Glomerular endothelial cell (primary cell): ENCODE measurements at places on chromosomes 1 and 21. TPM values are rescaled to one million over a fixed set of nuclear protein-coding genes. Genes with fewer than 3 reads are reported as not detected.

DNA sequence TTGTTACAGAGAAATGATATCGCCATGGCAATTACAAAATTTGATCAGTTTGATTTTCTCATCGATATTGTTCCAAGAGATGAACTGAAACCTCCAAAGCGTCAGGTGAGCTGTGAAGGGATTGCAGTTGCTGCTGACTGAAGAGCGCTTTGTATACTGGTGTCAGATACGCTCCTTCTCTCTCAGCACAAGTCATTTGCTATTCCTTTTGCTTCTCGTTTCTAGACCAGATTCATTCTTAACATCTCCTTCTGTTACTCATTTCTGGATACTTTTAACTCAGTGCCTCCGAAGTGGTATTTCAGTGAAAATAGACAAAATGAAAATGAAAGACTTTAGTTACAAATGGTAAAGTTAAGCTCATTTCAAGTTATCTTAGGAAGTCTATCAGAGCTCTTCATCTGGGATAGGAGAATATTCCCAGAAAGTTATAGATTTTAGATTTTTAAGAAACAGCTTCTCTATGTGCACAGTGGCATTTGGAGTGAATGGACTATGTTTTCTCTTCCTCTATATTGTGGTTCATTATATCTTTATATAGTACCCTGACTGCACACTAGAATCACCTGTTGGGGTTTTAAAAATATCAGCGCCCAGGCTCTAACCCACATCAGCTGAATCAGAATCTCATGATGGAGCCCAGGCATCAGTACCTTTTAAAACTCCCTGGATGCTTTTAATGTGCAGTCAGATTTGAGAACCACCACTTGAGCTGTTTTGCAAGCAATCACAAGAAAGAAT is 30.3 kb upstream of the KCNQ4 start:
- no peak for DNase-seq

C1orf226 gene
- 1.6 and 4.2 TPM in 2 replicates for total RNA-seq

KRTAP19-8 gene
- not detected in 2 replicates for total RNA-seq

GRCh38 chr1:226403201-226404034 is 4.5 kb downstream of the PARP1 start:
- no peak for DNase-seq

GRCh38 chr1:119358636-119359035 is 9.9 kb upstream of the HAO2 start:
- no peak for DNase-seq

GRCh38 chr1:48536477-48536876 is 64.5 kb upstream of the SPATA6 start:
- DNase-seq: no peak

OR2T11 gene
- total RNA-seq: not detected in 2 replicates

GRCh38 chr21:16169102-16169511 is 439.3 kb downstream of the USP25 start:
- no peak for DNase-seq

- DNase-seq: no peak
Measured at GRCh38 chr1:91450260-91450659, 45.6 kb upstream of the HFM1 start.

GRCh38 chr1:90994461-90994860 is 27.4 kb downstream of the ZNF644 start:
- DNase-seq: no peak

DNA sequence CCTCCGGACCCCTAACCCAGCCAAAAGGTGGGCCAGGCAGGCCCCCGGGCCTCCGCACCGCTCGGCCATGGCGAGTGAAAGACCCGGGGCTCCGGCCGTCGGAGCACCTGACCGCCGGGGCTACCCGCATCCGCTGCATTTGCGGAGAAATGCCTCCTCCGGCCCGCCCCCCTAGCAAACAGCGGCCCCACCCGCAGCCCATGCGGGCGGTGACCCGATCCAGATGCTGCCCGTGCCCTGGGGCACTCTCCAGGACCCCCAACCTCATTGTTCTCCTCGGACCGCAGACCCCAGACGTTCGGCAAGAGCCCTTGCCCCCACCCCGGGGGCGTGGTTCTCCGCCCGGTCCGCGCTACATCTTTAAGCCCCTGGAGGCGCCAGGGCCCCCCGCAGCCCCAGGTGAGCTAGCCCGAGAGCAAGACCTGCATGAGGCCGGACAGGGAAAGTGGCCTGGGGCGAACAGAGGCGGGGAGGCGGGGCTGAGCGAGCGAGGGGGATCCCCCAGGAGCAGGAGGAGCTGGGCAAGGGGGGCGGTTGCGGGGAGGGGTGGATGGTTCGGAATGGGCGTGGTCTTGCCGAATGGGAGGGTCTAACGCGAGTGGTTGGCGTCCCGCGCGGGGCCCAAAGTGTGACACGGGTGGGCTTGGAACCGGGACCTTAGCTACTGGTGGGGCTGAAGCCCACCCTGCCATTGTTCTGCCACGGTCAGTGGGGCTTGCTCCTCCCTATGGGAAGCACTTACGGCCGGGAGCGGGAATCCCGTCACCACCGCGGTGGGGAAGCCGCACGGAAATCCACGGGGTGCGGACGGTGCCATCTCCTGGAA is 6.3 kb upstream of the CRYBG2 start:
- DNase-seq: no peak

- DNase-seq: no peak
Measured at GRCh38 chr1:54884135-54884586, 2.8 kb downstream of the DHCR24 start.

- no peak for DNase-seq
Measured at GRCh38 chr1:205680073-205680851, at the start of gene SLC45A3. SLC45A3 (minus strand) TSS chr1:205680509; CDS start chr1:205664656, 15,853 bp downstream.

SPRR2G gene
- total RNA-seq: not detected in 2 replicates

- no peak for DNase-seq
Measured at GRCh38 chr21:28193189-28193588, 799.5 kb downstream of the LTN1 start.

DNA sequence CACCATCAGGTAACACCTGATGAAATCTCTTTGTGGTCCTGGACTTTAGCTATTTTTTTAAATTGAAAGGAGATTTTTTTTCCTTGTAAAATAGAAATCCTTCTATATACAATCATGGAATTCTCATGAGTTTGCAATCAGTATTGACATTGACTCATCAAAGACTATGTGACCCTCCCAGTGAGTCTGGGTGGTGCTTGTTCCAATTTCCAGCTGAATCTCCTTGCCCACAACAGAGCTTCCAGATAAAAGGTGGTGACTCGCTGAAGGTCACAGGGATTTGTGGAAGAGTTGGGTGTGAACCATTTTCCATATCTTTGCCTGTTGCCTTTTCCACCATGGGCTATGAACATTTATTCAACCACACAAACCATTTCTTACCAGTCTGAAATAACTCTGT is 486.6 kb downstream of the AJAP1 start:
- no peak for DNase-seq

GRCh38 chr1:38455829-38456530 is 403.6 kb downstream of the RRAGC start:
- DNase-seq: no peak

DNA sequence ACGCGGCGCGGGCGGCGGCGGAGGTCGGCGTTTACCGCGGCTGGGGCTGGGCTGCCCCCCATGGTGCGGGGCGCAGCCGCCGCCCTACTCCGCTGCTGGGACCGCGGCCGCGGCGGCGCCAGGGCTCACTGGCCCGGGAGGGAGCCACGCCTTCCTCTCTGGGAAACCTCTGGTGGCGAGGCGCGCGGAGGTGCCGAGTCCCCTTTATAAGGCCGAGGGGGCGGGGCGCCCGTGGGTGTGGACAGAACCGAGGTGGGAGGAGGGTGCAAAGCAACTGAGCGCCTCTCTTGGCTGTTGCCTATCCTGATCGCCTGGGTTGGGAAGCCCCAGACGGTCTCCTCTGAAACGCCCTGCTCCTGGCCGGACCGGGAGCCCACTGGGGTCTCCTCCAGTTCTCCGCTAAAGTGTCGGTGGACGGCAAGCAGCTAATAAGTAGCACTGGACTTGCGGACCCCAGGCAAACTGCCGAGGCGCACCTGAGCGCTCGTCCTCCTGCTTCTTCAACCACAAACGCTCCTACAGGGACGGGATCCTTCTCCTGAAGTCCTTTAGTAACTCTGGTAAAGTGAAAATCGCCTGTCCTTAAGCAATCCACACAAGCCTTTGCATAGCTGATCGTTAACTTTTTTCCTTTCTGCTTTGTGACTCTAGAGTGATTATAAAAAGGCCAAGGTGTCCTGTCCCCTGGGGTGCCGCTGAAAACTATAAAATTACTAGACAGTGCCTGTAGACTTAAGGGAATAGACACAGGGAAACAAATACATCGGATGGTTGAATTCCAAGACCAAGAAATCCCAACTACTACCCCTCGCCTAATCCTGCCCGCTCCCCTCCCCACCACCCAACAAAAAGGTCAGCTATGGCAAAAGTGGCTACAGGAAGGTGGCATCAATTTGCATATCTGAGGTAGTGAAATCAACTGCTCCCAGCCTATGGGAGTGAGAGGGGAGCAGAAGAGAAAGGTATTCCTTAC is at the start of gene PTGER3:
PTGER3 (minus strand) TSS at position 182 of the 973 bp plus-strand sequence. CDS start 239 bp downstream, outside the sequence.
- DNase-seq: no peak

SYNC gene
- total RNA-seq: 17.6 and 23.9 TPM in 2 replicates

MIB2 gene
- 56.8 and 81.2 TPM in 2 replicates for total RNA-seq

RAB3GAP2 gene
- 21.4 and 28.9 TPM in 2 replicates for total RNA-seq

S100A1 gene
- total RNA-seq: not detected in 2 replicates

DNA sequence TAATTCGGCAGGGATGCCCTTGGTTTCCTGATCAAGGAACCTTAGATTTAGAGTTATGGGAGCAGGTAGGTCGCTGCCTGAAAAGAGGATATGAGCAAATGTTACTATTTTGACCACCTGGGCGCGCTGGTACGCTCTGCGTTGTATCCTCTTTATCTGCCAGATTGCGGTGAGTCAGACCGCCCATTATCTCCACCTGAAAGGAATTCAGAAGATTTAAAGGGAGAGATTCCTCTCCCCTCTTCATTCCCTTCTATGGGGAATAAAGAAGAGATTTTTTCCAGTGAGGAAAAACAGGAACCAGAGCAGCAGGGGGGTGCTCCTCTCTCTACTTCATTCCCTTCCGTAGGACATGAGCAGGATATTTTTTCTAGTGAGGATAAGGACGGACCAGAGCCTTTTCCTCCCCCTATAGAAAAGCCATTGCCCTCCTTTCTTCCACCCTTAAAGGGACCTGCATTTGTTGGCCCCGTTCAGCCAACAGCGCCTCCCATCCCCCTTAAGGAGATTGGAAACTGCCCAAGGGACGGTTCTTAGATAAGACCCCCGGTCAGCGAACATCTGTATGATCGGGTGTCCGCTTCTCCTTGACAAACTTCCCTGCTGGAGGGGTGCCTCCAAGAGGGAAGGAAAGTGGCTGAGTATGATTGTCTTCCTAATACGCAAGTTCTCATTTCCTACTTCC is 34.1 kb downstream of the CLCA1 start:
- DNase-seq: no peak

RAD54L gene
- 1.3 and 4.7 TPM in 2 replicates for total RNA-seq

DCST2 gene
- 0.12 TPM in 1 of 2 replicates, not detected in the other for total RNA-seq

ARHGEF10L gene
- total RNA-seq: 16.6 and 20.4 TPM in 2 replicates

DNA sequence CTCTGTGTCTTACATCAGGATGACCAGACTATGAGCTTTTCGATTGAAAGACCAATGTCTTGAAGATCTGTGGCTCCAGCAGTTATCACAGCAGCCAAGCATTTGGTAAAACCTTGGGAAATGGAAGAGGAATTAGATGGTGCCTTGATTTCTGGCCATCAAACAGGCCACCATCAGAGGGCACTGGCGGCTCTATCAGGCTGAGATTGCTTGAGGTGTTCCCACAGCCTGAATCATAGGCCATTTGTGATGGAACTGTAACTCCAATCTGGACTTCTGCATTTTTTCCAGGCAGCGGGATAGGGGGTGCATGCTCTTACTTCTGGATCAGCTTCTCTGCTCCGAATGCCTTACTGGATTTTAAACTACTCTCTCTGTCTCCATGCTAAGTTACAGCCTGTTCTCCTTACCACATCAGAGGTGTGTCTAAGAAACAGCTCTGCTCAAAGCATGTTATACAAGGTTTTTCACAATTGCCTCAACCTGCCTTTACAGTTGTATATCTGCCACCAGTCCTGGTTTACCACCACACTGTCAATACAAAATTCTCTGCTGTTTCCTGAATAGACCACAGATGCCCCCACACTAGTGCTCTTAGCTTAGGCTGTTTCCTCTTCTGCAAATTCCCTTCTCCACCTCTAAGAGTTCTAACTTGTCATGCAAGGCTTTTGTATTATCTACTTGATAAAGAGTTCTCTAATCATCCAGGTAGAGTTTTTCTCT is 180.9 kb downstream of the PTGER3 start:
- no peak for DNase-seq

DNA sequence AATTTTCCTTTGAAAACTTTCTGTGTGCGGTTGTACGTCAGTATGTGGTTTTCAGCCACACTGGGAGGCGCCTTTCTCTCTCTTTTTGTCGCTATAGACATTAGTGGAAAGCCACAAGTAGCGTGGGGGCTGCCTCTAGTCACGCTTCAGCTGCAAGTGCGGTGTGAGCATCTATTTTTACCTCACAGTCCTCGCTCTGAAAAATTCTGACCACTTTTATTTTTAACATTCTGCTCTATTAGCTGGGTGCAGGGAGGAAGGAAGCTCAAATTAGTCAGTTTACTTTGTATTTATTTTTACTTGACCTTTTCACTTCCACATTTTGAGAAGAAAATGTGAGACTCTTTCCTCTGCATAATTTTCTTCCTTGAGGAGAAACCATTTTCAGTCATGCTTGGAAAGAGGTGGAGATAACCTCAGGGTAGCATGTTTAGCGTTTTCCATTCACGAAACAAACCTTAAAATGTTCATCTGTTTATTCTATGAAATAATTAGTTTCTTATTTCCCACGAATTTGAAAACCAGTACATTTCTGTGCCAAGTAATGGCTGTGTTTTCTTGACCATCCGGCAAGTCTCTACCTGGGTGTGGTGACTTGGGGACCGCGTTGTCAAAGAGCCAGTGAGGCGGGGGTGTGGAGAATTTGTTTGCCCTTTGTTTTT is 35.6 kb downstream of the ADARB1 start:
- no peak for DNase-seq

ERICH3 gene
- total RNA-seq: not detected in 2 replicates

DNA sequence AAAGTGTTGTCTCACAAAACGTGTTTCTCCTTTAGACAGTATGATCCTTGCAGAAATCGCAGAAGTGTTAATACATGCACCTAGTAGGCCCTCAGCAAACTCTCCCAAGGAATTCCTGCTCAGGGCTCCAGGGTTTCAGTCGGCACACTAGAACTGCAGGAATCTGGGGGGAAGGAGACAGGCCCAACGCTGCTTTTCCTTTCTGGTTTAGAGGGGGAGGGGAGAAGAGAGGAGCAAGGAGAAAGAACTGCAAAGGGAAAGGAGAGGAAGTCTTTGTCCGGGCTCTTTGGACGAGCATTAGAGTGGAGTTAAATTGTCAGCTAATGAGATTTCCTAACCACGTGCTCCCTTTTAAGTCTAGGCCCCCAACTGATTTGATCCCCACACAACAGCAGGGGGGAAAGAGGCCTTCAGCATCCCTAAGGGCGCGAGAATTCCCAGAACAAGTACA is 103.7 kb upstream of the SOD1 start:
- no peak for DNase-seq

ERG gene
- 73.8 and 118 TPM in 2 replicates for total RNA-seq

GRCh38 chr1:64499966-64500365 is 30.0 kb downstream of the CACHD1 start:
- DNase-seq: no peak

GRCh38 chr1:156498432-156499193 is 2.0 kb downstream of the MEF2D start:
- DNase-seq: no peak

GRCh38 chr1:41394959-41395956 is 34.0 kb downstream of the FOXO6 start:
- no peak for DNase-seq

PCP4 gene
- total RNA-seq: not detected in 2 replicates
